Hematopoietic multipotent progenitor cell treated with erythropoietin and hydrocortisone succinate and interleukin-3 and kit ligand, for 8 days (in vitro differentiated cells): ENCODE measurements at places on chromosomes 12 and 14.

DNA sequence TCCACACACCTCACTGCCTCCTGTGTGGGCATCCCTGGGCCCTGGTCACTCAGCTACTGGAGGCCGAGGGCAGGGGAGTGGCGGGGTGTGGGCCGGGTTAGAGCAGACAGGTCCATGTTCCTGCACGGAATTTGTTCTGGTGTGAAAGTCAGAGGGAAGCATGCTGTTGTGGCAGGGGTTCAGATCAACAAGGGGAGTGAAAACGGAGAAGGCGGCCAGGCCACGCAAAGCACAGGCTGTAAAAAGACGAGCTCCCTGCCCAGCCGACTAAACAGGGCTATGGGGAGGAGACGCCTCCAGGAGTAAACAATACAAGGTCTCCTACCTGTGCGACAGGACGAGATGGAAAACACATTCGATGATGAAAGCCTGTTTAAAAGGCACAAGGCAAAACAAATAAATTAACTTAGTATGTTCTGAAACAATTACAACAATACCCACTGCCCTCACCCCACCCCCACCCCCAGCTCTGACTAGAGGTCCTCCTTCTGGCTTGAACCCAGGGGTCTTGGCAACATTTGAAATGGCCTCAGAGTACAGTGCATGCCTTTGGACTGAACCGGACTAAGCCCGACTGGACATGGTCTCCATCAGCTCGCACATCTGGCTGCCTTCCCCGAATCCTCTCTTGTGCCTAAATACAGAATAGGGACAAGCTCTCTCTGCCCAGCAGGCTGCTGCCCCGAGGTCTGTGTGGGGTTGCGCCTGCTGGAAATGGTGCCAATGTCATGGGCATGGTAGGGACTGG is 274.9 kb upstream of the DIO3 start:
- no peak for DNase-seq

- DNase-seq: no peak
Measured at GRCh38 chr14:100322138-100322957, 791 bp upstream of the SLC25A47 start.

GRCh38 chr12:15540469-15540872 is 218.2 kb downstream of the PTPRO start:
- DNase-seq: no peak

GRCh38 chr14:24915958-24916595 is 133.9 kb downstream of the STXBP6 start:
- no peak for DNase-seq

DNA sequence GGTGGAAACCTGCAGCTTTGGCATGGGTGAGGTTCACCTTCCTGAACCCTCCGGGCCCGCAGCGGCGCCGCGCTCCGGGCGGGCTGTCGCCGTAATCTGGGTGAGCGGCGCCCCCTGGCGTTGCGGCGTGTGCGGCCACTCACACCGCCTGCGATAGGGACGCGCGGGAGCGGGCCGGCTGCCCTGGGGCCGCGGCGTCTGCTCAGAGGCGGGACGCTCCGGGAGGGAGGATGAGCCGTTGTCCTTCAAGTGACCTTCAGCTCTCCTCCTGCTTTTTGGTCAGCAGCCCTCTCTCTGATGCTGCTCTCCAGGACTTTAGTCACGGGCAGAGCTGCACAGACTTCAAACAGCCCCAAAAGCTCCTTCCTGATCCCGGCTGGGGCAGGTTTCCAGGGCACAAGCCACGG is 211.7 kb upstream of the FKBP4 start:
- peak; percentile 51 for DNase-seq

GRCh38 chr12:116267948-116268347 is 9.5 kb downstream of the MED13L start:
- DNase-seq: no peak

GRCh38 chr12:110245369-110245772 is 35.7 kb upstream of the ATP2A2 start:
- DNase-seq: peak; percentile 58

- no peak for DNase-seq
Measured at GRCh38 chr12:31259136-31259886, 66.6 kb downstream of the SINHCAF start.

- DNase-seq: no peak
Measured at GRCh38 chr12:95239216-95239615, 21.6 kb downstream of the VEZT start.

DNA sequence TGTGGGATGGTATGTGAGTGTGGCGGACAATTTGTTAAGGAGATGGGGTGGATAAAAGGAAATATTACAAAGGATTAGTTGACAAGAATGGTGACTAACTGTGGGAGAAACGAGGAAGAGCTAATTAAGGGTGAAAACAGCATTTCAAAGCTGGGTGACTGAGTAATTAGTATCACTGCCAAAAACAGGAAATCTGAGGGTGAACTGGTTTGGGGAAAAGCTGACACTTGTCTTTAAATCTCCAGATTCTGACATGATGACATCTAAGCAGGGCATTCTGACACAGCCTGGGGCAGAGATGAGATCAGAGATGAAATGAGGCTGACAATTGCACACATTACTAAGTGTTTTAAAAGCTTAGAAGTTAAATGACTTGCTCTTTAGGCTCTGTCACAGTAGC is 42.4 kb upstream of the CCDC175 start:
- DNase-seq: no peak

- no peak for DNase-seq
Measured at GRCh38 chr12:124296295-124296915, 1.5 kb downstream of the RFLNA start.

DNA sequence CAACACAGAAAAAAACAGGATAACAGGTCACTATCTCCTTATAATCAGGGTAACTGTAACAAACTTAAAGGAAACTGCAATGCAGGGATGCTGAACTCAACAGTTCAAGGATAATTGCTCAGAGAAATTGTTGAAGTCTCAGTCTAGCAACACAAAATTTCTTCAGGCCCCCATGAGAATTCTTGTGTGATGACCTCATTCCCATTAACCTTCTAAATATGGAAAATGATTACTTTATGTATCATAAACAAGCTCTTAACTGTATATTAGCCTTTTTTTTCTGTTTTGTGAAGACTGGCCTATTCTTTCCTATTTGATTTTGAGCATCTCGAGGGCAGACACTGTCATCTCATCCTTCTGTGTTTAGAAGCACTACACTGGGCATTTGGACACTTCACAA is 47.1 kb downstream of the IGF1 start:
- no peak for DNase-seq

DNA sequence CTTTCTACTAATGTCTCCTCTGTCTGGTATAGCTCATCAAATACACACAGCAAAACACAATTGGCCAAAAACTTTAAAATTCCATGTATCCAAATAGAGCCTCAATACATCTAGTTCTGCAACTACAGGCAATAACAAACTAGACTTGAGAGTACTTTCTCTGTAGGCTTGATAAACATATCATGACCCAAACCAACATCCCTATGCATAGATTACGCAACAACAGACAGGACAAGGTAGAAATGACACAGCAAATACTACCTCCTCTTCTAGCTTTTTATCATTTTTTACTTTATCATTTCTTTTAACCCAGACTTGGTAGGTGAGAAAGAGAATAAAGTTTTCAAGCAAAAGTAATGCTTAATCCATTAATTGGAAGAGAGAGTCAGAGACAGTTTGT is 41.8 kb downstream of the EML5 start:
- no peak for DNase-seq

GRCh38 chr12:98439981-98440581 is 75.3 kb upstream of the TMPO start:
- DNase-seq: peak; percentile 95

DNA sequence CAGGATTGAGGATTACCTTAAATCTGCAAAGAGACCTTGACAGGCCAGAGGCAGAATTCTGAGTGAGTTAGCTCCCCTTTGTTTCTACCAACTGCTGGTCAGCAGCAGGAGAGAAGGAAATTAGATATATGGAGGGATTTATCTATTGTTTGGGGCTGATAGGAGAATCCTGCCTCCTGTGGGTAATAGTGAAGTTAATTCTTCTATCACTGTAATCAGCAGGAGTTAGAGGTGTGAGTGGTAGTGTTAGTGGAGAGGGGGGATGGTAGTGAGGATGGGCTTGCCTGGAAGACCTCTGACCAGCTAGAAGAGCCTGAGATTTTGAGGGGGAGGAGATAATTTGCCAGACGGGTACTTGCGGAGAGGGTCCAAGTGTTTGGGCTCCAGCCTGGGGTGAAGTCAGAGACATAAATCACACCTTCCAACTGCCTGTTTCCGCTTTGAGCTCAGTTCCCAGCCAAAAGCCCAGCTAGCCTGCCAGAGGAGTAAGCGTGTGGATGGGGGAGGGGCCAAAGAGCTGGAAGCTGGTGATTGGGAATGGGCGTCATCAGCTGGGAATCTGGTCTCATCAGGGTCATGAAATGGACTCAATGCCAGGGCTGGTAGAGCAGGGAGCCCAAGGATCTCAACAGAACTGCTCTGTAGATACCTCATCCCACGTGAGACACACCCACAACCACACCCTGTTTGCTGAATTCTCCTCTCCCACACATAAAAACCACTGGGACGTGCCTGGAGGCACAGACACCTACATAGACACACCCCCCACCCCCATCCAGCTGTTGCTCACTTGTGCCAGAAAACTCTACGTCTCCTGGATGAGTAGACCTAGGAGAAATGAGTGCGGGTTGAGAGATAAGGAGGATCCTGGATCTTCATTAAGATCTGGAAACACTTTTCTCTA is 13.1 kb upstream of the ITGA5 start:
- DNase-seq: peak; percentile 25

- DNase-seq: no peak
Measured at GRCh38 chr12:53983568-53983949, 1.4 kb upstream of the HOXC10 start.

GRCh38 chr12:13198876-13199275 is 2.4 kb downstream of the EMP1 start:
- no peak for DNase-seq

GRCh38 chr12:95608252-95609033 is 57.2 kb upstream of the USP44 start:
- DNase-seq: no peak

DNA sequence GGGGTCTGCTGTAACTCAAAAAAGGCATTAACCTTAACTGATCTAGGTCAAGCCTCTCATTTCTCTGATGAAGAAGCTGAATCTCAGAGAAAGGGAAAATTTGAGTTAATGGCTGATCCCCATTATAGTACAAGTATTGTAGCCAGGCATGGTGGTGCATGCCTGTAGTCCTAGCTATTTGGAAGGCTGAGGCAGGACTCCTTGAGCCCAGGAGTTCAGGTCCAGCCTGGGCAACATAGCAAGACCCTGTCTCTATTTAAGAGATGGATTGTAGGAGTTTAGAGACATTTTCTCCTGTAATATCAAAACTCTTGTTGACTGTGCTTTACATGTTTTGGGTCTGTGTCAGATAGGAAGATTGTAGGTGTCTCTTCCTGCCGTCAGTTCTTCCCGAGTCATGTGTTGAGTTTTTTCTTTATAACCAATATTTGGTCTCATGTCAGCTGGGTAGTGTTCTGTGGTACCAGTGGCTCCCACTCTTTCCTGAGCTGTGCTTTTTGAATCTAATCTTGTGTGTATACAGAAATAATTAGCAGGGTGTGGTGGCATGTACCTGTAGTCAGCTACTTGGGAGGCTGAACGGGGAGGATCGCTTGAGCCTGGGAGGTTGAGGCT is 8.6 kb downstream of the COPZ1 start:
- DNase-seq: no peak

- no peak for DNase-seq
Measured at GRCh38 chr14:92595267-92595666, 81.7 kb downstream of the RIN3 start.

GRCh38 chr14:67232066-67232465 is 9.2 kb upstream of the PALS1 start:
- DNase-seq: no peak
